ENCODE measurements at places on chromosomes 12 and 14.

- DNase-seq: no peak
Measured at GRCh38 chr12:21642707-21643389, 14.8 kb downstream of the LDHB start.

GRCh38 chr14:30872602-30873001 lies 1.8 kb upstream of the COCH start:
- DNase-seq: no peak

GRCh38 chr14:68977718-68978171 lies 1.4 kb downstream of the ACTN1 start:
- DNase-seq: peak; percentile 73

DNA sequence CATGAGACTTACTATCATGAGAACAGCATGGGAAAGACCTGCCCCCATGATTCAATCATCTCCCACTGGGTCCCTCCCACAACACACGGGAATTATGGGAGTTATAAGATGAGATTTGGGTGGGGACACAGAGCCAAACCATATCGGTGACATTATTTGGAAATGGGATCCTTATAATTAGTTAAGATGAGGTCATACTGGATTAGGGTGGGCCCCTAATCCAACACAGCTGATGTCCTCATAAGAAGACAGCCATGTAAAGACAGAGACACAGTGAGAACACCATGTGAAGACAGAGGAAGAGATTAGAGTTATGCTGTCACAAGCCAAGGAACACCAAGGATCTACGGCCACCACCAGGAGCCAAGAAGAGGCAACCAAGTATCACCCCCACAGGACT lies 161.7 kb downstream of the SPTSSA start:
- no peak for DNase-seq

DNA sequence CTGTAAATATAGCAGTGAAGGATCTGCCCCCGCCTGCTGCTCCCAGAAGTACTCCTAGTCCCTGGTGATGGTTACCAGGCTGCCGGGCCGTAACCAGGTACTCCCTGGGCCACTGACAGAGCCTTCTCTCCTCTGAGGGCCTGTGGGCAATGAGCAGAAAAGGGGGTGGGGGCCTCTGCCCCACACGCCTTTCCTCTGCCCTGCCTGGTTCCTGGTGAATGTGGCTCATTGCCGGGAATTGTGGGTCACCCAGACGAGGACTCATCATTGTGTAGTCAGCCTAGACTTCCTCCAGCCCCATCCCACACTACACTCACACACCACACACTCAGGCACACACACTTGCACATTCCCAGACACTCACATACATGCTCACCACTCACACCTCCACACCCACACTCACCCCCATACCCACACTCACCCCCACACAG lies 35.7 kb upstream of the ACTN1 start:
- no peak for DNase-seq

GRCh38 chr14:21642683-21643082 lies 7.9 kb upstream of the OR10G2 start:
- no peak for DNase-seq

- no peak for DNase-seq
Measured at GRCh38 chr12:32809846-32810245, 54.1 kb upstream of the YARS2 start.

GRCh38 chr12:20101046-20101445 lies 267.3 kb upstream of the PDE3A start:
- no peak for DNase-seq

DNA sequence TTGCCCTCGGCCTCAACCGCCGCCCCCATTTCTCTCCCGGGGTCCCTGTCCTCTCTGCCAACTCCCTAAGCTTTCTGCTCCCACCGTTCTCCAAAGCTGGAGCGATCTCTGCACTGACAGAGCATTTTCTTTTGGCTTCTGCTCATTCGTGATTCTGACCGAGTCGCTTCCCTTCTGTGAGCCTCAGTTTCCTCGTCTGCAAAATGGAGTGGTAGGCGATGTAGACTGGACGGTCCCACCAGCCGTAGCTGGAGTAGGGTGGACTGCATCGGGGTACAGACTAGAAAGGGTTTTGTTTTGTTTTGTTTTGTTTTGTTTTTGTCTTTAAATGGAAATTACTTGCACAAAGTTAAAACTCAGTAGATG lies 2.4 kb downstream of the VSX2 start:
- DNase-seq: no peak

GRCh38 chr12:57564178-57564740 lies 14.4 kb downstream of the KIF5A start:
- DNase-seq: no peak

DNA sequence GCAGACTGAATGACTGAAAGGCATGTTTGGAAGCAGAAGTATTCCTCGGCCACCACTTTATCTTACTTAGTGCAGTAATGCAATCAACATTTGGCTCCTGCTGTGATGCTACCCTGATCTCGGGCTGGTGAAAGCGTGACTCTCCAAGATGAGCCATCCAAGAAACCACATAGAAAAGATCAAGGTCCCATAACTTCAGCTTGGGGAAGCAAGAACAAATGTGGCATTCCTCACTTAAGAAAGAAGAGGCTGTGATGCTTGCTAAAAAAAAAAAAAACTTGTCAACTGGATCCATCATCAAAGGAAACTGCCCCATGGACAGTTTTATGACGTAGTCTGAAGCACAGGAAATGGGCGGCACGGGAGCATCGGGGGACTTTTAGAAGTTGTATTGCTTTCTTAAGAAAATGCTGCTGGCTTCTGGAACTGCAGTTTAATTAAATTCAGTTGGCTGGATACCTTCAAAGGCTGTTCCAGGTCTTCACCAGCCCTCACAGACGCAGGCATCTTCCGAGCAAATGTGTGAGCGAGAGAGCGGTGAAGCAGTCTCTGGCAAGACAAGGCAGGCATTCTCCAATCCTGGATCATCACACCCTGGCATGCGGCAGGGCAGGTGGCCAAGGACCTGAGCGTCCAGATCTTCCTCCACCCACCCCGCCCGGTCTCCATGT lies 38.2 kb upstream of the MAP1LC3B2 start:
- DNase-seq: no peak

GRCh38 chr14:104923640-104924420 lies 849 bp upstream of the PLD4 start:
- no peak for DNase-seq
